ENCODE measurements at places on chromosomes 3 and 15.

DNA sequence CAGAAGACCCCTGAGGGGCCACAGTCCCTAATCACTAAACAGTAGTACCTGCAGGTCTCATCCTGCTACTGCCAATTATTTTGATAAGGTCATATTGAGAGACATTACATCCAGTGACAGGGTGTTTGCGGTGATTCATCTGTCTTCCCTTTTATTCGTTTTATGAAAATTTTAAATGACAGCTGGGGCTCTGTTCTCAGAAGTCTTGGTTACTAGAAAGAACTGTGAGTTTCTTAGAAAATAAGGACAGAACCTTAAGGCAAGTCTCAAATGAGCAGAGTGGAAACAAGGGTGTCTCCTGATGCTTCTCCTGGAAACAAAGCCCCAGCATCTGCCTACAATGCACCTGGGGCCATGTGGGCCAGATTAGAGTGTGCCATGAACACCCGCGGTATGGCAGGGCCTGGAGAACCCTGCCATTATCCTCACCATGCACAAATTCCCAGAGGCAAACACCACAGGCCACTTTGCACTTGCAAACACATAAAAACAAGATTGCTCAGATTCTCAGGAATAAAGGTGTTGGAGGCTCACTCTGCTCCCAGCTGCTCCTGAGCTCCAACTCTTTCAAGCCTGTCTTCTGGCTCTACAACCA, 66.3 kb upstream of the IQSEC1 start:
- no peak for DNase-seq

- no peak for DNase-seq
These were observed 7.3 kb downstream of the RAB27A start for GRCh38 chr15:55282284-55282833.

- no peak for DNase-seq
These were observed 22.1 kb upstream of the LARS2 start for GRCh38 chr3:45366290-45366689.

DNA sequence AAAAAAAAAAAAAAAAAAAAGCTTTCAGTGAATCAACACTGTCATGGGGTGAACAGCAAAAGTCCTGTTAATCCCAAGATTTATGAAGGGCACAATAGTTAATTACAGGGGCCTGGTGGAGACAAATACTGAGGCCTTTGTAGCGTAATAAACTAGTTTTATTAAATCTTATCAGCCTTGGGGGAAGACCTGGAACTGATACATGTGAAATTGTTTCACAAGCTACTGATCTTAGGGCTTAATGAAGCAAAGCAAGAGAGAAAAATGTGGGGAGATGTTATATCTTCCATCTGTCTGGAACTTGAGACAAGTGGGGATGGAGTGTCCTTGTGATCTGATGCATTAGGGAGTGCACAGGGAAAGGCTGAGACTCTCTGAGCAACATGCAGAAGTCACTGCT, 47.9 kb upstream of the OSBPL11 start:
- DNase-seq = no peak

DNA sequence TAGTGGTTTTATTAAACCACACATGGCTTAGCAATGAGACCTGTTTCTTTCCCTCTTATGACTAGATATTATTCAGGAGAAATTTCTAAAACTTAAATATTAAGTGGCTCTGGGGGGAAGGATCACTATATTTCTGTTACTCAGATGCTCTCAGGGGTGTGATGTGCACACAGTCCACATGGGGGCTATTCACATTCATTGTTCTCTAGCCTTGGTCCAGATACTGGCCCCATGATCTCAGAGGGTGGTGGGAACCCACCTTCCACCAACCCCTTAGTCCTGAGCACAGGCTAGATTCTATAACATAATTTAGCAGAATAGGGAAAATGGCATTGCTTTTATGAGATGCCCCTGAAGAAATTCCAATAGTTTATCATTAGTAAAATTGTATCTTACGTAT, 149.0 kb upstream of the ST8SIA2 start:
- no peak for DNase-seq

- DNase-seq = no peak
These were observed 116.5 kb downstream of the TNIK start for GRCh38 chr3:171343693-171344092.

DNA sequence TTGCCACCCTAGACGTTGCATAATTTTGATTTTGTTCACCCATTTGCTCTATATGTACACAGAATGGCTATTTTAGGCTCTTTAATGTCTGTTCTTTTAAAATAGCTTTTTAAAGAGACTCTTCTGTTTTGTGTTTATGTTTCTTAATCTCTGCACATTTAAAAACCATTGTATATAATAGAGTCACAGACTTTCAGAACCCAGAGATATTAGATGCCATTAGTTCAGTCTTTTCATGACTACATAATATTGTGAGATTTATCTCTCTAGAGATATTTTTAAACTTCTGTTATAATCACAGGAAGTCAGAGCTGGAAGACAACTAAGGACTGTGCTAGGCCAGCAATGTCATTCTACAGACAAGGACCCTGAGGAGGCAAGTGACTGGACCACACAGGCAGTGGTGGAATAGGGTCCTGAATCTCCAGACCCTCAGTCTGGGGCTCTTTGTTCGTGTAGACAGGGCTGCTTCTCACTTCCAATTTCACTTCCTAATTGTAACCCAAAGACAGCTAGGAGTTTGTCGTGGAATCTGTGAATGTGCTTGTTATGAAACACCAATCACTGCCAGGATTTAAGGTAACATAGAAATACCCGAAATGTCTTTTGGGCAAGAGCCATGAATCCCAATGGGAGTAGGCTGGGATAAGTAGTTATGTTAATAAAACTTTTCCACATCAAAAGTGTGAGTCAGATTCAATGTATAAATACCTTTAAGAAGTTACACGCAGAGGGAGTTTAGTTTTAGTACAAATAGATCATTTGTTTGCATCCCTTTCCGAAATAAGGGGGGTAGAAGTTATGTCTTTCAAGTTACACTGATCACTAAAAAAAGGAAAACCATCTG, 165.2 kb upstream of the ROPN1 start:
- no peak for DNase-seq

- DNase-seq = no peak
These were observed 84.3 kb downstream of the MB21D2 start for GRCh38 chr3:192833177-192833890.

DNA sequence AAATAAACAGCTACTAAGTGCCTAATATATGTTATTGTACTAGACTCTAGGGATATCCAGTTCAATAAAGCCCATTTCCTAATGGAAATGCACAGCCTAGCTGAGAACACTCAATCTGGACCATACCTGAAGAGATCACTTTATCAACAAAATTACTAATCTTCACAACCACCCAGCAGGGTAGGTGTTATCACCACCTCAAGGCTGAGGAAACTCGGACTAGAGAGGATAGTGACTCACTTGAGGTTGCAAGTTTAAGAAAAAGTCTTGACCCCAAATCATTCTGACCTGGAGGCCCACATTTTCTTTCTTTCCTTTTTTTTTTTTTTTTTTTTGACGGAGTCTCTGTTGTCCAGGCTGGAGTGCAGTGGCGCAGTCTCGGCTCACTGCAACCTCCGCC, 3.1 kb upstream of the FMN1 start:
- no peak for DNase-seq

GRCh38 chr3:53188136-53188685, 27.2 kb downstream of the PRKCD start:
- DNase-seq = no peak

- DNase-seq = no peak
These were observed 310.5 kb upstream of the C2CD4B start for GRCh38 chr15:62475591-62475990.

GRCh38 chr3:197181741-197182140, 116.7 kb downstream of the DLG1 start:
- DNase-seq = no peak

GRCh38 chr3:81620849-81621248, 140.6 kb downstream of the GBE1 start:
- no peak for DNase-seq

GRCh38 chr3:108022256-108023150, 68.3 kb downstream of the CD47 start:
- DNase-seq = no peak

GRCh38 chr3:159765030-159765859, 223.4 kb upstream of the IL12A start:
- DNase-seq = peak; percentile 82

DNA sequence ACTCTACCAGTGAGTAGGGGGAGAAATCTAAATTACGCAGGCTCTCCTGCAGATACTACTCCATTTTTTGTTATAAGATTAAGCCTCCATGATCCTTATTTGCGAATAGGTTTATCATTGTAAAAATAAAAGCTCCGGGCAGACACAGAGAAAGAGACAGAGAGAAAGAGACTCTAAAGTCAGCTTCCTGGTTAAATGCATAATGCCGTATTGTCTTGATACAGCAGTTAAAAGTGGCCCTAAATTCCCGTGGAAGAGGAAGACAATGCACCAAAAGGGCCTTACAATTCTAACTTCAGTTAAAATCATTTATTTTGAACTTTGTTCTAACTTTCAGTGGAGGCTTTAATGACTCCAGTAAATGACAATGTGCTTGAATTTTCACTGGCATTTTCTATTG, 98.3 kb downstream of the SLC9A9 start:
- DNase-seq = no peak

DNA sequence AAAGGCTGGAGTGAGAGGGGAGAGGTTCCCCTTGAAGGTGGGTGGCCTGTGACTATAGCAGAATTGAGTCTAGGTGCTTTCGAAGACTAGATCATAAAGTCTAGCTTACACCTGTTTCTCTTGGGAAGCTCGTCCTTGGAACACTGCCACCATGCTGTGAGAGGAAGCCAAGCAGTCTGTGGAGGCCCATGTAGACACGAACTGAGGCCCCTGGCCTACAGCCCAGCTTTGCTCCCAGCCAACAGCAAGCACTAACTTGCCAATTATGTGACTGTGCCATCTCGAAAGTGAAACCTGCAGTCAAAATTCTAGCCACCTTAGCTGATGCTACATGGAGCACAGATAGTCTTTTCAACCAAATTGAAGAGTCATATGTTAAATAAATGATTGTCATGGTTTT, 190.5 kb upstream of the NECTIN3 start:
- DNase-seq = peak; percentile 89

DNA sequence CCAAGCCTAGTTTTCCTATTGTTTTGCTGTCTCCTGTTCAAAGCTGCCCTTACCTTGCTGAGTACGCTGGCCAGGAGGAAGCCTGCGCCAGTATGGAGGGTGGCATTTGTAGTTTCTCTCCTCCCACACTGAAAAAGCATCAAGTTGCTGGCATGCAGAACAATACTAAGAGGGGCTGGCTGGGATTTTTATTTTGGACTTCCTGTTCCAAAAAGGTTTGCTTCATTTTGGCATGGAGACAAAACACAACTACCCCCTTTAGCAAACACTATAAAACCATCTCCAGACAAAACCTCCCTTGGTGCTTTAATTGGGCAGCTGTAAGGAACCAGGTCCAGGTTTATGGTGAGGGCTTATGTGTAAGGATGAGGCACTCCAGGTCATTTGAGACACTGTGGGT, 457.6 kb downstream of the PDCD6IP start:
- no peak for DNase-seq

- DNase-seq = no peak
These were observed 82.5 kb downstream of the XXYLT1 start for GRCh38 chr3:195188426-195188927.

DNA sequence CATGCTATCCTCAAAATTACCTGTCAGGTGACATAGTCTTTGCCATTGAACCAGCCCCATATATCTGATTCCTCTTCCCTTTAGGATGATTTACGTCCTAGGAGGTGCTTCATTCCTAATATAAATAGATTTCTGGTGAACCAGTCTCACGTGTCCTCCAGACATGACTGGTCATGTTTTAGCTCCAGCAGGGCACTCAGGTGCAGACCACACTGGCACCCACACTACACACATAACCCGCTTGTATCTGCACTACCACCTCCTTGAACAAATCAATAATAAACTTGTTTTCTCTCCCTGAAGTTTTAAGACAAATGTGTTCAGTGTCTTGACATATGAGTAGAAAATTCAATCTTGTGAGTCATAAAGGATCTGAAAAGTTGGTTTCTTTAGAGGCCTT, 155.5 kb downstream of the GOLIM4 start:
- DNase-seq = no peak

DNA sequence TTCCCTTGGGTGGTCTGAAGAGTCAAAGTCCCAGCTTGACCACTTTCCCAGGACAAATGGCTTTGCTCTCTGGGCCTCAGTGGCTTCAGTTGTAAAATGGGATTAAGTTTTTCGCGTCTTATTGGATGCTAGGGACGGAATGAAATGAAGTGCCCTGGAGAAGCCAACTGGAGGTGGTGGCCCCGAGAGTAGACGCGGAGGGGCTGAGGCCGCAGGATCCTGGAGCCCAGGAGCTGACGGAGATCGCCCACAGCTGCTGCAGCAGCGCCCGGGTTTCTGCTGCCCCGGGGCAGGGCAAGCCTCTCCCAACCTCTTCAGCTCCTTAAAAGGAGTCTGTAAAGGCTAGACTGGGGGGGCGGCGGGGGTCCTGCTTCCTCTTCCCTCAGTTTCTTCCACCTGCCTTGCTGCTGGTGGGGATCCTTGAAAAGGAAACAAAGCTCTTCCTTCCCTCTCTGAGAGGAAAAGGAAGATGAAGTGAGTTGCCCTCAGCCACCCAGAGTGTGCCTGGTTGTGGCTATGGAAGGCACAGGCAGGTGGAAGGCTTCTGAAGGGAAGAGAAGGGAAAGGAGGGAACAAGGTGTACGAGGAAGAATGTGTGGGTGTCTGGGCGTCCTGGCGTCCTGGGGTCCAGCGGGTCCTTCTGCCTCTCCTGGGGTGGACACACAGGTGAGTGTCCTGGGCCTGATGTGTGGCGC, 967 bp upstream of the BNC1 start:
- DNase-seq = no peak

- DNase-seq = no peak
These were observed 230.4 kb downstream of the ADAMTS17 start for GRCh38 chr15:100111125-100112060.

GRCh38 chr3:28598165-28598564, 249.5 kb upstream of the AZI2 start:
- DNase-seq = no peak

DNA sequence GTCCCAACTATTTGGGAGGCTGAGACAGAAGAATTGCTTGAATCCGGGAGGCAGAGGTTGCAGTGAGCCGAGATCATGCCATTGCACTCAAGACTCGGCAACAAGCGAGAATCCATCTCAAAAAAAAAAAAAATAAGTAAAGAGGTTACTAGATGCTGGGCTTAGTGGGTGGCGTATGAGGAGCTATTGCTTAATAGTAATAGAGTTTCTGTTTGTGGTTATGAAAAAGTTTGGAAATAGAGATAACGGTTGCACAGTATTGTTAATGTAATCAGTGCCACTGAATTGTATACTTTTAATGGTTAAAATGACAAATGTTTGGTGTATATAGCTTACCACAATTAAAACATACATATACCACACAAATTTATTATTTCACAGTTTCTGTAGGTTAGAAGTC, 14.7 kb upstream of the HHATL start:
- no peak for DNase-seq

DNA sequence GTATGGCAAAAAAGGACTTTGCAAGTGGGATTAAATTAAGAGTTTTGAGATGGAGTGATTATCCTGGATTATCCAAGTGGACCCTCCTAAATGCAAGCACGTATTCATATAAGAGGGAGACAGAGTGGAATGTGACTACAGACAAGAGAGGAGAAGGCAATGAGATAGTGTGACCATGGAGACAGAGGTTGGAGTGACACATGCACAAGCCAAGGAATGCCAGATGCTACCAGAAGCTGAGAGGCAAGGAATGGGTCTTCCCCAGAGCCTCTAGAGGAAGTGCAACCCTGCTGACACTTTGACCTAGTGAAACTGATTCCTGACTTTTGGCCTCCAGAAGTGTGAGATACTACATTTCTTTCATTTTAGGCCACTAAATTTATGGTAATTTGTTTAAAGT, 117.2 kb downstream of the UACA start:
- no peak for DNase-seq

Measured in T47D (cell line).